ENCODE measurements at places on chromosomes 5 and 9. TPM values are rescaled to one million over a fixed set of nuclear protein-coding genes. Genes with fewer than 3 reads are reported as not detected.
A peak's percentile ranks its signal among the peaks of the same experiment; 100 is the strongest.

DNA sequence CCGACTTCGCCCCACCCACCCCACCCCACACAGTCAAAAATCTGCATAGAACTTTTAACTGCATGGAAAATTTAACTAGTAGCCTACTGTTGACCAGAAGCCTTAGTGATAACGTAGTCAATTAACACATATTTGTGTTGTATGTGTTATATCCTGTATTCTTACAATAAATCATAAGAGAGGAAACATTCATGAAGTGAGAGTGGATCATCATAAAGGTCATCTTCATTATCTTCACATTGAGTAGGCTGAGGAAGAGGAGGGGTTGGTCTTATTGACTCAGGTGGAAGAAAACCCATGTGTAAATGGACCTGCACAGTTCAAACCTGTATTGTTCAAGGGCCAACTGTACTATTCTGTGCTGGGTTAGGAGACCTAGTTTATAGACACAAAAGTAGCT lies 31.4 kb downstream of the XPA start:
- no peak for DNase-seq

GCNT4 gene
- 3.0 TPM for total RNA-seq

DNA sequence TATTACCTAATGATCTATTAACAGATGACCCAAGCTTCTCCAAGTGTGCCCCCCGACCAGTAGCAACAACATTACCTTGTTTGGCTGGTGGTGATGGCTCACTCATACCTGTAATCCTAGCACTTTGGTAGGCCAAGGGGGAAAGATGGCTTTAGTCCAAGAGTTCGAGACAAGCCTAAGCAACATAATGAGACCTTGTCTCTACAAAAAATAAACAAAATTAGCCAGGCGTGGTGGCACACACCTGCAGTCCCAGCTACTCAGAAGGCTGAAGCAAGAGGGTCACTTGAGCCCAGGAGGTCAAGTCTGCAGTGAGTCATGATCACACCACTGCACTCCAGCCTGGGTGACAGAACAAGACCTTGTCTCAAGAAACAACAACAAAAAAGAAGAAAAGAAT lies 62.9 kb downstream of the GCNT1 start:
- DNase-seq = no peak

CCDC152 gene
- 0.71 TPM for total RNA-seq

GRCh38 chr5:142783601-142784341 lies 13.6 kb downstream of the ARHGAP26 start:
- DNase-seq = peak; percentile 75

DNA sequence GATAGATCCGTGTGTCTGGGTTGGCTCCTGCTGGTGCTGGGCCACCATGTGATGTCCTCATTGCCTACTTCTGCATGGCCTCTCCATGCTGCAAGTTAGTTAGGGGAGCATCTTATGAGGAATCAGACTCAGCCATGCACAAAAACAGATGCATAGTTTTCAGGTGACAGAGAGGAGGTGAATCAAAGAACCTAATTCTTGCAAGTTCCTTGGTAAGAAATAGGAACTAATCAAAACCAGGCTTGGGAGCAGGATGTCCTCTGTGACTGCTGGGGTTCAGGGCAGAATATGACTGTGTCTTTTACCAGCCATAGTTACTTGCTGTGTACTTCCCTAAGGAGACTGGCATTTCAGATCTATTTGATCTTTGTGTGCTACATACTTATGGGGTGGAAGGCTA lies 61.6 kb downstream of the C9orf152 start:
- DNase-seq = no peak

MTMR12 gene
- 26.7 TPM for total RNA-seq

DNA sequence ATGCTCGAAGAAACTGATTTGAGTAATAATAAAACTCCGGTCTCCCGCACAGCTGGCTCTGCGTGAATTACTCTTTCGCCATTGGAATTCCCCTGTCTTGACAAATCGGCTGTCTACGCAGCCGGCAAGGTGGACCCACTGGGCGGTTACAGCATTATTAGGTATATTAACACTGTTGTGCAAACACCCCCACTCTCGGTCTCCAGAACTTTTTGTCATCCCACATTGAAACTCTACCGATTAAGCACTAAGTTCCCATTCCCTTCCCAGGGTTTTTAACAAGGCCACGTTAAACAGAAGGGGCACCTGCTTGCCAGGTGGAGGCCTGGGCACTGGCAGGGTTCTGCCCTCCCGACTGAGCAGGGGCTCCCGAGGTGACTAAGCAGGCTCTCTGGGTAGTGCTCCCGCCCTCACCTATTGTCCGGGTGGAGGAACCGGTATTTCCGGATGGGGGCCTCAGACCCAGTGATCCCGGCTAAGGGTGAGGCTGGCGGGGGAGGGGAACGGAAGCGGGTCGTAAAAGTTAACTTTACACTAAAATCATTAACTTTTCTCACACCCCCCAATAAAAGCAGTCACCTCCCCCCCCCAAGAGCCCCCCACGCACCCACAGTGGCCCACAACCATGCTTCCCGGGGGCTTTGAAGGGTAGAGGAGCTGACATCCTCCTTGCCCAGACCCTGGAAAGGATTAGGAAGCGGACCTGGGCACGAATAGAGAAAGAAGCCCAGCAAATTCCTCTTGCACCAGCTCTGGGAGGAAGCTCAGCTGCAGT lies 53.5 kb upstream of the TJP2 start:
- DNase-seq = no peak

GRCh38 chr5:158990979-158991775 lies 108.5 kb downstream of the EBF1 start:
- DNase-seq = no peak

DNA sequence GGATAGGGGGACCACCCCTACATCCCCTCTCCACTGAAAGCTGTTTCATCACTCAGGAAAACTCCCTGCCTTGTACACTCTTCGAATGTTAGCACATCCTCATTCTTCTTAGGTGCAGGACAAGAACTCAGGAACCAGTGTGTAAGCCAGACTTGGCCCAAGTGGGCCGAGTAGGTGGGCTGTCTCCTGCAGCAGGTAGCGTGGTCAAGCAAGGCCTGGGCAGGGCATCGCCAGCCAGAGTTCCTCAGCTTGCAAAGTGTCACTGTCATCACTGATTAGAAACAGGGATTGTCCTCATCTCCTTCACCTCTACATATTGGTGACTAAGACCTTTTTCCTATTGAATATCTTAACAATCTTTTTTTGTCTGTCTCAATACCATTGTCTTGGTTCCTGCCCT lies 22.3 kb downstream of the SMIM15 start:
- no peak for DNase-seq

DNA sequence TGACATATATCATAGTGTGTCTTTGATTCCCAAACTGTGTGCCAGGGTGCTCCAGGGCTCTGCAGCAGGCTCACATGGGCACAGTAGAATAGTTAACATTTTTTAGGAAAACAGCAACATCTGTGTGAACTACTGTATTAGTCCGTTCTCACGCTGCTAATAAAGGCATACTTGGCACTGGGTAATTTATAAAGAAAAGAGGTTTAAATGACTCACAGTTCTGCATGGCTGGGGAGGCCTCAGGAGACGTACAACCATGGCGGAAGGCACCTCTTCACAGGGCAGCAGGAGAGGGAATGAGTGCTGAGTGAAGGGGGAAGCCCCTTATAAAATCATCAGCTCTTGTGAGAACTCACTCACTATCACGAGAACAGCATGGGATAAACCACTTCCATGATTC lies 82.7 kb downstream of the EGFLAM start:
- DNase-seq = no peak

DNA sequence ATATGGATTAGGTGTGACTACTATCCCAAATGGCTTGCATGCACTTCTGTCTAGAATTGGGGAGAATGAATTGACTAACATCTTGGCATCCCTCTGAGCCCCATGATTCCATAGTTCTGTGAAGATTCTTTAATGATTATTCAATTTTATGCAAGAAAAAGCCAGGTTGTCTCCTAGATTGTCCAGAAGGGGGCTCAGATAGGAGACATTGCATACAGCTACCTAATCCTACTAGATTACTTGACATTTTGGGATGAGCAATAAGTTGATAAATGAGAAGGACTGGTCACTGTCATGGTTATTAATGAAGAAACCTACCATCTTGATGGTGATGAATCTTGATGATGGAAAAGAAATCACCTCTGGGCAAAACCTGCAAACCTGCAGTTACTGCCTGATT lies 117.0 kb downstream of the CARTPT start:
- no peak for DNase-seq

DNA sequence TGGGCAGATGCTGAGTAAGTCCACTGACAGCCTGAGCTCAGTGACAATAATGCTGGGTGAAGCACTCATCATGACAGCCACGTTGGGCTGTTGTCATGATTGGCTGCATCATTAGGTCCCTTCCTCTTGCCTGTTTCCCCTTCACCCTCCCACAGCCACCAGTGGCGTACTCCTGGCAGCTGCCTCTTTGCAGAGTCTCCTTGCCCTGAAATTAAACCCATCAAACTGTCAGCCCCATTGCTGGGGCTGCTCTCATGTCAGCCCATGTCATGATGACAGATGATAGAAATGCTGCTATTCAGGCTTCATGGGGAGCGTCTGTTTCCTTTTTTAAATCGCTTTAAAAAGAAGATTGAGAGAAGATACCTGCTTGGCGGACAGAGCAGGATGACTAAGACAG lies 327.4 kb downstream of the AGTPBP1 start:
- no peak for DNase-seq

GABRA1 gene
- total RNA-seq = not detected

- DNase-seq = no peak
These were observed 2.2 kb downstream of the PAX5 start for GRCh38 chr9:37031902-37032301.

DNA sequence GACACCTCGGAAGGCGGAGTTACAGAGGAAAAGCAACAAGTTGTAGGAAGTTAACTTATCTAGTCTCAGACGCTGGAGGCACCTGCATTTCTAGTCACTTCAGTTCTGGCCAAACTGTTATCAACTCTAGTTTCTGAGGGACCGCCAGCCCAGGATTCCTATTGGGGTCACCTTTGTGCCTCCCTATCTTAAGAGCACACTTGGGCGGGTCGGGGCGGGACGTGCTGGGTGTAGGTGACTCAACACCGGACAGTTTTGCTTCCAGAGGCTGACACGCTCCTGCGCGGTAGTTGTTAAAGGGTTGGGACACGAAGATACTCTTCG lies 679 bp upstream of the KDM4C start:
- DNase-seq = no peak

FGF10 gene
- 44.9 TPM for total RNA-seq

DNA sequence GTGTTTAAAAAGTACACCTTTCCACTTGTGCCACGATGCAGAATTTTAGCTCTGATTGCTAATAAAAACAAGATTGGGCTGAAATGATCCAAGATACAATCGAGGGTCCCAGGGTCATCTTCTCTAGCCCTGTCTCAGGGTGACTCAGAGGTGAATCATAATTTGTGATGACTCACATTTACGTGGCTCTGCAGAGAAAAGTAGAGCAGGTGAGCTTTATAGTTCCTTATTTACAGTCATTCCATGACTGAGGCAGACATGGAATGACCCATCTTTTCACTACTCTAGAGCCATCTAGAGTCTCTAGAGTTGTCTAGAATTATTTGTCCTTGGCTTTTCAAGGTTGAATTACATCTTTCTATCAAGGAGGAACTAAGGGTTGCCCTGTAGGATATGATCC lies 155.2 kb downstream of the GAS1 start:
- no peak for DNase-seq

- no peak for DNase-seq
These were observed 65.7 kb upstream of the IL6ST start for GRCh38 chr5:56060276-56061110.

- DNase-seq = no peak
These were observed 2.4 kb upstream of the PPP2R2B start for GRCh38 chr5:146880966-146881365.

DNA sequence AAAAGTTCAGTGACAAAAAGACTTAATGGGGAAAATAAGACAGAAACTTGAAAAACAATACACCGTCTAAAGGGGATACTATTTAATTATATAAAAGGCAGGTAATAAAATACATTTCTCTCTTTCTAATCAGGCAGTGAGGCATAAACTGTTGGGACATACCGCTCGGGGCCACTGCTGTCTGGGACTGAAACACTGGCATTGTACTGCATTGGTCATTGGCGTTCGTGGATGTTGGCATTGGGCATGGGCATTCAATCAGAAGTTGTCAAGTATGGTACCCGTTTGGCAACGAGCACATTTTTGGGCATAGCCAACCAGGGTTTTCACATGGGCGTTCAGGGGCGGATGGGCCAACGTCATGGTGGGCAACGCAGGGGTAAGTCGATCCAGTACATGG lies 4.7 kb downstream of the HNRNPK start:
- DNase-seq = no peak

- no peak for DNase-seq
These were observed 389.1 kb downstream of the ADGRV1 start for GRCh38 chr5:90947667-90948066.

DNA sequence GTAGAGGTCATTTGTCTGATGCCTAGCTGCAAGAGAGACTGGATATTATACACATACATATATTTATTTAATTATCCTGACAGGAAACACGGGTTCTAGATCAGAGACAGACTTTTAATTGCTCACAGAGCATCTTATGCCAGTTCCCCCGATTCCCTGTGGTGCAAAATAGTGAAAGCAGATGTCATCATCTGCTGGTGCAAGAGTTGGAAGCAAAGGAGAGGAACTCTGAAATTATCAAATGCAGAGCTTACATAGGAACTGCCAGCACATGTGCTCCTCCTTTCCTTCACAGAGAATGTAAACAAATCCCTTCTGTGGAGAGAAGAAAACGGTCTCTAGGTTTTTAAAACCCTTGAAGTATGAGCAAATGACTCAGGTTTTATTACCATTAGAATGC lies 69.3 kb downstream of the DTWD2 start:
- no peak for DNase-seq

LHX3 gene
- not detected for total RNA-seq

PTTG1 gene
- total RNA-seq = 5.8 TPM

DNA sequence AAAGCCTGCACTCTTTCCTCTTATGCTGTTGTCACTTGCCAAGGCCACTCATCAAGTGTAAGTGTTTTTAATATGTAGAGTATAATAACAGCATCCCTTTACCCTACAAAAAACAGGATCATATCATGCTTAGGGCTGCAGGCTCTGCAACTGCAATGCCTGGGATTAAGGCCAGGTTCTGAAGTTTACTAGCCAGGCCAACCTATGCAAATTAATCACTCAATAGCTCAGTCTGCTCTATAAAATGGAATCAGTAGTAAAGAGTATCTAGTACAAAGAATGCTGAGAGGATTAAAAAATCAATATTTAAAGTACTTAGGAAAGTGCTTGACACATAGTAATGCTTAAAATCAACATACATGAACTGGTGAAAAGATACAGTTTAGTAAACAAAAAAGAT lies 253.3 kb downstream of the EDIL3 start:
- no peak for DNase-seq
